ENCODE measurements at places on chromosomes 2 and 18. TPM values are rescaled to one million over a fixed set of nuclear protein-coding genes. Genes with fewer than 3 reads are reported as not detected.

GKN1 gene
- polyA plus RNA-seq: 0.19 TPM

GCG gene
- polyA plus RNA-seq: not detected

ANKRD36C gene
- polyA plus RNA-seq: 5.9 TPM

LYG2 gene
- polyA plus RNA-seq: not detected

COL4A4 gene
- 3.9 TPM for polyA plus RNA-seq

NGEF gene
- polyA plus RNA-seq: 0.44 TPM

ANO7 gene
- polyA plus RNA-seq: 0.73 TPM

MROH2A gene
- not detected for polyA plus RNA-seq

RAX gene
- polyA plus RNA-seq: not detected
